A172 (cell line): ENCODE measurements at places on chromosomes 12 and 14.

DNA sequence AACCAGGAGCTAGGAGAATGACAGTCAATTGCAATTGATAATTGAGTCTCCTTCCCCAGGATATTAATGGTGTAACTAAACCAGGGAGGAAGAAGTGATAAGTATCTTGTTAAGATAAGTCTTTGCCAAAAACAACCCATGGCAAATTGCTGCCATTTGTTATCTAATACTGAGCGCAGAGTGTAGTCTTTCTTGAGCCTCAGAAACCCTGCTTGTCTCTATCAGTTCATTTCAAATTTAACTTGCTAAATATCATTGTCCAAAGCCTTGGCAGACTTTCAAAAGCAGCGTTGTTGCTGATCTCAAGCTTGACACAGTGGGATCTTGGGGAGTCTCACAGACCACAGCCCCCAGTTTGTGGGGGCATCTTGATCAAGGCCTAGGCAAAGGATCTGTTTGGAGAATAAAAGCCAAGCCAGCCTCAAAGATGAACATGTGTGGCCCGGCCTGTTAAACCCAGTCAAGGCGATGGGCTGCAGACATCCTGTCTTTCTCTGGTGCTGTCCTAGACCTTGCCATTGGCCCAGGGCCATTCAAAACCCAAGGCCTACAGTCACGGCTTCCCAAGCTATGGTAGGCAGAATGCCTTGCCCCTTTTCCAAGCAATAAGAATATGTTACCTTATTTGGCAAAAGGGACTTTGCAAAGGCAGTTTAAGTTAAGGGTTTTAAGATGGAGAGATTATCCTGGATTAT, 164.2 kb downstream of the CHST11 start:
- no peak for DNase-seq

GRCh38 chr12:132300789-132301722, 28.3 kb downstream of the GALNT9 start:
- no peak for DNase-seq

DNA sequence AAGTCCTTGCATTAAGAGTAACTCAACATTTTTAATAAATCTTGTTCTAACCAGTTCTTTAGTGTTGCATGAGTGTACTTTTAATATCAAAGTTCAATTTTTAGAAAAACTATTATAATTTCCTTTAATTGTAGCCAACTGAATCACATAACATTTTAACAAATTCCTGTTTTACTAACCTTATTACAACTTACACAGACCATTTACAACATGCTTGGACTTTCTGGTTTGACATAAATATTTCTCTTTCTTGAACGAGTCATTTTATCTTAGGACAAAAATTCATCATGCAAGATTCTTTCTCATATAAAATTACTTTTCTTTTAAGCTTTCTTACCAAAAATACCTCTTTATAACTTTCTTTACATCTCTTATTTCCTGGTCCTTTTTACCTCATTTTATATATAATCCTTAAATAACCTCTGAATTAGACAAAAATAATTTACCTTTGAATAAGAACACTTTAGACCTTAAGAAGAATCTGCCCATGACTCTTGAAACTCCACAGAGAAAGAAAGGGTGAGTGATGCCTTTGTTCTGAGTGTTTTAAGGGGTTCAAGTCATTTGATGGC, 3.9 kb downstream of the SLCO1A2 start:
- peak; percentile 10 for DNase-seq

- DNase-seq, result no peak
Observed at GRCh38 chr12:121953695-121954094, 35.3 kb downstream of the CFAP251 start.

GRCh38 chr12:12791756-12792369, 6.4 kb downstream of the APOLD1 start:
- DNase-seq, result peak; percentile 56

- DNase-seq, result no peak
Observed at GRCh38 chr12:71759941-71760340, 5.3 kb downstream of the RAB21 start.

DNA sequence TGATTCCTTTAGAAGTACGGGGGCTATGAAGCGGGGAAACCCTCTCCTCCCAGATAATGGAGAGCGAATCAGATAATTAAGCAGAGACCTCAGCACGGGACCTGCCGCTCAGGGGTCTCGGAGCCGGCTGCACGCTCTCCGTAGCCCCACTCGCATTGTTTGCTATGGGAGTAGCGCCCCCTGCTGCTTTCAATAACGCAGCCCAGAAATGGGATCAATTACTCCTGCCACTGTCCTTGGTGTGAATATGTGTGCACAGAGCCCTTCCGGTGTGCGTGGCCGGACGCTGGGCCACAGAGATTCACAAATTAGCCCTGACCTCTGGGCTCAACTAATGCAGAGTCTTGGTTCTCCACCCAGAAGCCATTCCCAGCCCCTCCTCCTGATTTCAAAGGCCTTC, 76.4 kb upstream of the TMEM132C start:
- DNase-seq, result no peak

- DNase-seq, result no peak
Observed at GRCh38 chr14:65461730-65462129, 49.2 kb downstream of the FUT8 start.

DNA sequence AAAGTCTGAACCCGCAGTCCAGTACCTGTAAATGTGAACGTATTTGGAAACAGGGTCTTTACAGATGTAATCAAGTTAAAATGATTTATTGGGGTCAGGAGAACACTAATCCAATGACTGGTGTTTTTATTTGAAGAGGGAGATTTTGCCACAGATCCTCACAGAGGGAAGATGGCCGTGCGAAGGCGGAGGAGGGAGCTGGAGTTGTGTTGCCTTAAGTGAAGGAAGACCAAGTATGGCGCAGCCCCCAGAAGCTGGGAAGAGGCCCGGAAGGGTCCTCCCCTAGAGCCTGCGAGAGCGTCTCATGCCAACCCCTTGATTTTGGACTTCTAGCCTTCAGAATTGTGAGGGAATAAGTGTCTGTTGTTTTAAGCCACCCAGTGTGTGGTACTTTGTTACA, 102.8 kb upstream of the NUDT4 start:
- no peak for DNase-seq

DNA sequence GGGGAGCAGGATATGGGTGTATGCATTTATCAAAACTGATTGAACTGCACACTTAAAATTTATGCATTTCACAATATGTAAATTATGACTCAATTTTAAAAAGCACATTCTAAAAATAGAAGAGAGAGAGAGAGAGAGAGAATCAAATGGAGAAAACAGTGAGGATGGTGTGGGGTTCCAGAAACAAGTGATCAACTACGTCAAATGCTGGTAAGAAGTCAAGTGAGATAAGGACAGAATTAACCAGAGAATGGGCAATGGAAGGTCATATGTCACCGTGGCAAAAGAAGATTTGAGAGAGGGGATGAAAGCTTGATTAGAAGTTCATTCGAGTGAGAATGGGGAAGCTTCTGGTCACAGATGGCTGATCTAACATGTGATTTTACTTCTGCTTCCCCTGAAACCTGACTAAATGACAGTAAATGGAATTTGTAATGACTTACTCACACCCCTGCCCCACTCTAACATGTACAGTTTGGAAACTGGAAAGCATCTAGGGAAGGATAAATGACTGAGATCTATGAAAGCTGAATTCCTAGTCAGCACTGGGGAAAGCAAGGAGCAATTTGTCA, 276.5 kb upstream of the AMIGO2 start:
- no peak for DNase-seq

- DNase-seq, result no peak
Observed at GRCh38 chr12:132218915-132219314, 74.7 kb downstream of the NOC4L start.

DNA sequence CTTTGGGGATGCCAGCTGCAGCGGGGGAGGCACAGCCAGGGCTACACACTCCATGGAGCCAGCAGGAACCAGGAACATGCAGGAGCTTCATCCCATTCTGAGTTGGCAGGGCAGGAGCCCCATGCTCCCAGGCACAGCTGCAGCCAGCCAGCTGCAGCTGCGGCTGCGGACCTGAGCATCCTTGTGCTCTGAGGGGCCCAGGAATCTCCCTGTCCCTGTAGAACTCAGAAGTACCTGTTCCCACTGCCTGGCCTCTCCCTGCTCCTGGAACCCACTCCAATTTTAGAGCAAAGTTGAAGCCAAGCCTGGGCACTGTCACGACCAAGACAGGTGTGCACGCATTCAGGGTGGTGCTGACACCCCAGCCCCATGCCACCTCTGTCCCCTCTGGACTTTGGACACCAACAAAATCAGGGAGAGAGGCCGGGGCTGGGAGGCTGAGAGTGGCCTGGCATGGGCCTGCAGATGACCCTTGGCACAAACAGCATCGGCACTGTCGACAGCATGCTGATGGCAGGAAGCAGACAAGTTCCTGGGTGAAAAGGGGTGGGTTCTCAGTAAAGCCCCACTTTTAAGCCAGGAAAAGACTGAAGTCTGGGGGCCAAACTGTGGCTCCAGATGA, 257.3 kb upstream of the LRFN5 start:
- no peak for DNase-seq

- no peak for DNase-seq
Observed at GRCh38 chr12:18421867-18422266, 160.5 kb downstream of the PIK3C2G start.

GRCh38 chr12:442235-442884, 17.4 kb upstream of the B4GALNT3 start:
- DNase-seq, result peak; percentile 23

- DNase-seq, result no peak
Observed at GRCh38 chr12:50387972-50388478, 8.4 kb downstream of the FAM186A start.

GRCh38 chr14:52922656-52923055, 28.2 kb downstream of the FERMT2 start:
- DNase-seq, result no peak

DNA sequence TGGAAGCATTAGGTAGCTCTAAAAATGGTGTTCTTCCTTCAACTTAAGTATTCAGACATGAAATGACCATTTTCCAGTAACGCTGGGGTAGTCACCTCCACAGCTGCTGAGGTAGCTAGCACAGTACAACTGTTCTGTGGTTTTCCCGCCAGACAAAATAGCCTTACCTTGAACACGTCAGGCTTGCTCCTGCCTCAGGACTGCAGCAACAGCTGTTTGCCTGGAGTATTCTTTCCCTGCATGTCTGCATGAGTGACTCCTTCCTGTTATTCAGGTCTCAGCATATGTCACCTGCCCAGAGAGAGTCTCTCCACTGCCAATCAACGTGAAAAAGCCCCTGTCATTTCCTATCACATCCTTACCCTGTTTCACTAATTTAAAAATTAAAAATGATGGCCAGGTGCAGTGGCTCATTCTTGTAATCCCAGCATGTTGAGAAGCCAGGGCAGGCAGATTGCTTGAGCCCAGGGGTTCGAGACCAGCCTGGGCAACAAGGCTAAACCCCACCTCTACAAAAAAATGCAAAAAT, 37.9 kb downstream of the WDR89 start:
- DNase-seq, result no peak

DNA sequence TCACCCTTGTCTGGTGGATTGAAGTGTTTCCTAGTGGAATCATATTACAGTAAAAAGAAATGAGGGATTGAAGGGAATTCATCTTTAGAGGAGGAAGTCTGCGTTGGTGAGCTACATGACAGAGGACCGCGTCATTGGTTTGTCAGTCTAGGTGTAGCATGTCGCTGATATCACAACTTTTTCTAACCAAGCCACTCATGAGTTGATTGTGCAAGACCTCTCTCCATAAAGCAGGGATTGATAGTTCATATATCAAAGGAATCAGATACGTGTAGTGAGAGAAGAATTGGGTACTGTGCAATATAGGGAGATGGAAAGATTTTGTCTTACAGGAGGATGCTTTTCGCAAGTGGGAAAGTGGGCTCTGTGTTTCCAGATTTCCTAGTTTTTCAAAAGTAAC, 3.0 kb upstream of the FBXO33 start:
- no peak for DNase-seq

DNA sequence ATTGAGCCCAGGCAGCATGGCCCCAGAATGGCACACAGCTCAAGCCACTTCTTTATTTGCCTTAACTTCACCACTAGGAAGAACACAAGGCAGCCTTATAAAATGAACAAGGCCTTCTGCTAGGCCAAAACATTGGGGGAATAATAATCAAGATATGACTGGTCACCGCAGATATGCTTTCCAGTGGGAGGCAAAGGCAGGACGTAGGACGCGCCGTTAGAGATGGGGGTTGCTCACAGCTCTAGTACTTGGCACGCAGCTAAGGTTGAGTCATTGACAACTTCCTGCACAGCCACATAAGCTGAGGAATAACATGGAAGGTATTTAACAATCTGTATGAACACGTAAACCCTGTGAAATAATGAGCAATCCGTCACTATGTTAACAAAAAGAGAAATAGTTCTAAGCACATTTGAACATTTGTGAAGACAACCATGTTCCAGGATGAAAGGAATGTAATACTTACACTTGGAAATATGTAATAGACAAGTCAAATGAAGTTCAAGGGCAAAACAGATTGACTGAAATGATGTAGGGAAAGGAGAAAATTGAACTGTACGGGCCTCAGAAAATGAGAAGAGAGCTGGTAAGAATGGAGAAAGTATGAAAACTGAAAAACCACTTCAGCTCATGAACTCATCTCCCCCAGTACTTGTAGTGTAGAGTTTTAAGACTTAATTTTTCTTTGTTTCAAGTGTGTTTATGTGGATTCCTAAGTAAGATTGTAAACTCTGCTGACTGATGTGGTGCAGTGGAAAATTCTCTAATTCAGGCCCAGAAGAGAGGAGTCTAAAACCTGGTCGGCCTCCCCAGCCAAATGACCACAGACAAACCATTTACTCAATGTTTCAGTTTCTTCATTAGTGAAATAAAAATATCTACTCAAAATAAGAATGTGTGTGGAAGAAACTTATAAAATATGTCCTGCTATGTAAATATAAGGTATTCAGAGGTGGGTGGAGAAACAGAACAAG, 59.3 kb upstream of the CCDC91 start:
- DNase-seq, result peak; percentile 96

DNA sequence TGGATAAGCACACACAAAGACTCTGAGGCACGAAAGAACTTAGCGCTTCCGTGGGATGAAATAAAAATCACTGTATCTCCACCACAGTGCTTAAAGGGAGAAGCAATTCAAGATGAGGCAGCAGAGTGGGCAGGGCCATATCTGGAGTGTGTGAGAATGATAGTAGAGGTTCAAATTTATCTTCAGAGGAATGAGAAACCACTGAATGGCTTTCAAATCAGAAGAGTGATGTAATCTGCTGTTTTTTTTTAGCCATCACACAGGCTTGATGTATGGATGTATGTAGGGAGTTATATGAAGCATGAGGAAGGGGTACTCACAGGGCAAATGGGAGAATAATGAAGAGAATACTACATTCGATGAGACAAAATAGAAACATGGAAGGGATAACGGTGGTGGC, 24.1 kb downstream of the MDGA2 start:
- no peak for DNase-seq

DNA sequence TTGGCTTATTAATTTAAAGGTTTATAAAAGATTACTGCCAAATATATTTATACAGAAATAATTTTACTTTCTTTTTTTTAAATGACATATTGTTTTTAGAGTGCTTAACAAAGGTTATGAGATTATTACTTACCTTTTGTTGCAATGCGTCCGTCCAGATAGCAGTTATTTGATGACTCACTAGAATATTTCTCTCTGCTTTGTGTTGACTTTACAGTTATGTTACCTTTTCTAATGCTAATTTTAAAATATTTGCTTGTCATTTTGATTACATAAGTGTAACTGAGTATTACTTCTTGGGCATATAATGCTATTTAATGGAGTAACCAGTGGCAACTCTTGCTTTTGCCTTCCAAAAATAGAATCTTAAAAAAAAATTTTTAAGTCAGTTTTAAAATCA, 6.3 kb upstream of the PZP start:
- DNase-seq, result no peak

- DNase-seq, result no peak
Observed at GRCh38 chr12:15179672-15180071, 41.5 kb downstream of the RERG start.

GRCh38 chr12:58143498-58143995, 202.2 kb downstream of the ATP23 start:
- DNase-seq, result no peak
